ENCODE measurements at places on chromosomes 16 and 17.

GRCh38 chr16:47574091-47575054 lies 113.2 kb downstream of the PHKB start:
- H3K27me3 ChIP-seq, result no peaks in the 10 kb centered on the region
- peak; percentile 35 for DNase-seq
- peaks cover 49% of the 10 kb centered on the region for H3K4me1 ChIP-seq
- no peaks in the 10 kb centered on the region for H3K36me3 ChIP-seq
- no peak overlapping the region for H3K27ac ChIP-seq

GRCh38 chr17:50056217-50056960 lies 479 bp downstream of the ITGA3 start:
- peak overlapping the region; percentile 60 for H3K27ac ChIP-seq
- H3K4me1 ChIP-seq, result peaks cover 12% of the 10 kb centered on the region
- peak overlapping the region; percentile 57 for H3K4me3 ChIP-seq
- no peaks in the 10 kb centered on the region for H3K36me3 ChIP-seq
- no peaks in the 10 kb centered on the region for H3K27me3 ChIP-seq
- peak; percentile 50 for DNase-seq

DNA sequence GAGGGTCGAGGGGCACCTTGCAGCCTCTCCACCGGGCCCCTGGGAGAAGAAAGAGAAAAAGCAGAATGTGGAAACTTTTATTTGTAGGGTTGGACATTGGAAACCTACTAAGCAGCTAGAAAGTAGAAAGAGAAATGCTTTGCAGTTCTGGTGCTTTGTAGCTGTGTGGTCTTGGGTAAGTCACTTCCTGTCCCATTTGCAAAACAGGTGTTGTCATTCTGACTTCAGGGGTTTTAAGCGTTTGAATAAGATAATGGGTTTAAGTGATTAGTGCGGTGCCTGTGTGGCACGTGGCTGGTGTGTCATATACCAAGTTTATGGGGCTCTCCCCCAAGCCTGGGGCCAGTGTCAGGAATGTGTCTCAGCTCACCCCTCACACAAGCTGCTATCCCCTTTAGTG lies 1.6 kb downstream of the CA4 start:
- peaks cover 26% of the 10 kb centered on the region for H3K27me3 ChIP-seq
- H3K4me3 ChIP-seq, result no peak overlapping the region
- H3K27ac ChIP-seq, result no peak overlapping the region
- peak; percentile 30 for DNase-seq
- H3K36me3 ChIP-seq, result no peaks in the 10 kb centered on the region
- peaks cover 17% of the 10 kb centered on the region for H3K4me1 ChIP-seq

- H3K4me1 ChIP-seq, result peaks cover 90% of the 10 kb centered on the region
- H3K27me3 ChIP-seq, result no peaks in the 10 kb centered on the region
- peaks cover 2% of the 10 kb centered on the region for H3K36me3 ChIP-seq
- DNase-seq, result no peak
- no peak overlapping the region for H3K4me3 ChIP-seq
These were observed 133.3 kb downstream of the ZNF778 start for GRCh38 chr16:89350701-89351380.

DNA sequence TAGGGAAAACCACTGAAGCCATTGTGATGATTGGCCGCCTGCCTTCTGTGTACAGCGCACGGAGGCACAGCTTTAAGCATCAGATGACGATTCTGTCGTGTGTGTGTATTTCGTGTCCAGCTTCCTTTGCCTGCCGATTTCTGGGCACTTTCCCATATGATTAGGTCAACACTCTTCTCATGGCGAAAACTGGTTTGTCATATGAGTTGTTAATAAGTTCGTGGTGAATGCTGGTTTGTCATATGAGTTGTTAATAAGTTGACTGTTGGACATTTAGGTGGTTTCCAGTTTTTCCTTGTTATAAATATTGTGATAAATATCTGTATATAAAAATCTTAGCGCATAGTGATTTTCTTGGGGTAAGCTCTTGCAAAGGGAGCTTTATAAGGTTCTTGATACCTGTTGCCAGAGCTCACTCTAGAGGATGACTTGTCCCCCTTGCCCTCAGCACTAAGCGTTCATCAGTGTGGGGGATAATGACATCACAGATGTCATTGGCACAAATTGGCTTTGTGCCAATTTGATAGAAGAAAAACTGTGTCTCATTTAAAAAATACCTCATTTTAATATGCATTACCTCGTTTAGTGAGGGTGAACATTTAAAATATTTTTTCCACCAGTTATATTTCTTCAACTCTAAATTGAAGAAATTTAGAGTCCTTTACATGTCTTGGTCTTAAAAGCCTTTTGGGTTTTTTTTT lies 40.0 kb downstream of the PGS1 start:
- DNase-seq, result no peak
- H3K4me3 ChIP-seq, result no peak overlapping the region
- H3K4me1 ChIP-seq, result peaks cover 41% of the 10 kb centered on the region
- peaks cover 45% of the 10 kb centered on the region for H3K36me3 ChIP-seq

- no peaks in the 10 kb centered on the region for H3K36me3 ChIP-seq
- no peaks in the 10 kb centered on the region for H3K27me3 ChIP-seq
- H3K27ac ChIP-seq, result peak overlapping the region; percentile 70
- H3K4me1 ChIP-seq, result peaks cover 35% of the 10 kb centered on the region
- peak overlapping the region; percentile 34 for H3K4me3 ChIP-seq
These were observed 6.9 kb downstream of the LMF1 start for GRCh38 chr16:963913-964312.

- H3K27me3 ChIP-seq, result no peaks in the 10 kb centered on the region
- no peaks in the 10 kb centered on the region for H3K4me1 ChIP-seq
- DNase-seq, result peak; percentile 38
- no peaks in the 10 kb centered on the region for H3K36me3 ChIP-seq
- H3K27ac ChIP-seq, result no peak overlapping the region
- no peak overlapping the region for H3K4me3 ChIP-seq
These were observed 88.6 kb downstream of the USP31 start for GRCh38 chr16:23060458-23061320.

- no peaks in the 10 kb centered on the region for H3K4me1 ChIP-seq
These were observed 78.9 kb upstream of the GNG13 start for GRCh38 chr16:879461-879861.

DNA sequence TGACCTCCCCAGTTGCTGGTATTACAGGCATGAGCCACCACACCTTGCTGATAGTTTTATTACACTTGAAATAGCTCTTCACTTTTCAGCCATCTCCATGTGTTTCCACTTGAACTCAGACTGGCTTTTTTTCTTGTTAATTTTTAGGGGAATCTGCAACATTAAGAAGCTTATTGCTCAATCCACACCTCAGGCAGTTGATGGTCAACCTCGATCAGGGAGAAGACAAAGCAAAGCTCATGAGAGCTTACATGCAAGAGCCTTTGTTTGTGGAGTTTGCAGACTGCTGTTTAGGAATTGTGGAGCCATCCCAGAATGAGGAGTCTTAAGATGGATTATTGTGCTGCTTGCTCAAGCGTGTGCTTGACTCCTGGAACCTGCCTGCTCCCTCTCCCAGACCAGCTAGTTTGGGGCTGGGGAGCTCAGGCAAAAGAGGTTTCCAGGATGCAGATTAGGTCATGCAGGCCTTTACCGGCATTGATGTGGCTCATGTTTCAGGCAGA lies 8.6 kb downstream of the ZNHIT3 start:
- peaks cover 13% of the 10 kb centered on the region for H3K4me1 ChIP-seq
- H3K36me3 ChIP-seq, result peaks cover 73% of the 10 kb centered on the region
- no peak for DNase-seq
- H3K4me3 ChIP-seq, result no peak overlapping the region
- H3K27me3 ChIP-seq, result no peaks in the 10 kb centered on the region

- no peaks in the 10 kb centered on the region for H3K36me3 ChIP-seq
- no peaks in the 10 kb centered on the region for H3K4me1 ChIP-seq
- H3K27me3 ChIP-seq, result no peaks in the 10 kb centered on the region
- H3K4me3 ChIP-seq, result no peak overlapping the region
- no peak for DNase-seq
These were observed 74.5 kb upstream of the HSBP1 start for GRCh38 chr16:83733301-83733700.

- no peaks in the 10 kb centered on the region for H3K36me3 ChIP-seq
- no peak overlapping the region for H3K4me3 ChIP-seq
- DNase-seq, result no peak
- H3K27ac ChIP-seq, result no peak overlapping the region
These were observed 446.3 kb upstream of the MAF start for GRCh38 chr16:80046848-80047247.

DNA sequence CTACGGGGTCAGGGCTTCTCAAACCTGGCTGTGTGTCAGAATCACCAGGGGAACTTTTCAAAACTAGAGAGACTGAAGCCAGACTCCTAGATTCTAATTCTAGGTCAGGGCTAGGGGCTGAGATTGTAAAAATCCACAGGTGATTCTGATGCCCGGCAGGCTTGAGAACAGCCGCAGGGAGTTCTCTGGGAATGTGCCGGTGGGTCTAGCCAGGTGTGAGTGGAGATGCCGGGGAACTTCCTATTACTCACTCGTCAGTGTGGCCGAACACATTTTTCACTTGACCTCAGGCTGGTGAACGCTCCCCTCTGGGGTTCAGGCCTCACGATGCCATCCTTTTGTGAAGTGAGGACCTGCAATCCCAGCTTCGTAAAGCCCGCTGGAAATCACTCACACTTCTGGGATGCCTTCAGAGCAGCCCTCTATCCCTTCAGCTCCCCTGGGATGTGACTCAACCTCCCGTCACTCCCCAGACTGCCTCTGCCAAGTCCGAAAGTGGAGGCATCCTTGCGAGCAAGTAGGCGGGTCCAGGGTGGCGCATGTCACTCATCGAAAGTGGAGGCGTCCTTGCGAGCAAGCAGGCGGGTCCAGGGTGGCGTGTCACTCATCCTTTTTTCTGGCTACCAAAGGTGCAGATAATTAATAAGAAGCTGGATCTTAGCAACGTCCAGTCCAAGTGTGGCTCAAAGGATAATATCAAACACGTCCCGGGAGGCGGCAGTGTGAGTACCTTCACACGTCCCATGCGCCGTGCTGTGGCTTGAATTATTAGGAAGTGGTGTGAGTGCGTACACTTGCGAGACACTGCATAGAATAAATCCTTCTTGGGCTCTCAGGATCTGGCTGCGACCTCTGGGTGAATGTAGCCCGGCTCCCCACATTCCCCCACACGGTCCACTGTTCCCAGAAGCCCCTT lies 10.9 kb downstream of the STH start:
- no peaks in the 10 kb centered on the region for H3K27me3 ChIP-seq
- H3K36me3 ChIP-seq, result no peaks in the 10 kb centered on the region
- no peak for DNase-seq
- no peaks in the 10 kb centered on the region for H3K4me1 ChIP-seq
- no peak overlapping the region for H3K4me3 ChIP-seq

All from CD4-positive, alpha-beta memory T cell (primary cell).